Activated naive CD8-positive, alpha-beta T cell treated with anti-CD3 and anti-CD28 coated beads, Interleukin-2, amount 50 U/mL, for 16 hours (primary cell): ENCODE measurements at places on chromosomes 2 and 18.

GRCh38 chr2:220096406-220096805, 469.0 kb downstream of the SLC4A3 start:
- no peak for DNase-seq

DNA sequence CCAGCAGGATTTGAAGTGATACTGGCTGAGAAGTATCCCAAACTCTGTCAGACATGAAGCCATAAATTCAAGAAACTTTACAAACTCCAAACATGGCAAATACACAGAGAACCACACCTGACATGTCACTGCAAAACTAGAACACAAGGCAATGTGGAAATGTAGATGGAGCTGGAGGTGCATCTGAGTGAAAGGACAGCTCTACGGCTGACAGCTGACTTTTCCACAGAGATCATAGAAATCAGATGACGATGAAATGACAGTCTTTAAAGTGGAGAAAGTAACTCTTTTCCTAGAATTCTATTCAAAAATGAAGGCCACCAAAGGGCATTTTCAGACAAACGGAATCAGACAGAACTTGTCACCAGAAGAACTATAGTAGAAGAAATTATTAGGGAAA, 97.5 kb downstream of the LDLRAD4 start:
- no peak for DNase-seq

DNA sequence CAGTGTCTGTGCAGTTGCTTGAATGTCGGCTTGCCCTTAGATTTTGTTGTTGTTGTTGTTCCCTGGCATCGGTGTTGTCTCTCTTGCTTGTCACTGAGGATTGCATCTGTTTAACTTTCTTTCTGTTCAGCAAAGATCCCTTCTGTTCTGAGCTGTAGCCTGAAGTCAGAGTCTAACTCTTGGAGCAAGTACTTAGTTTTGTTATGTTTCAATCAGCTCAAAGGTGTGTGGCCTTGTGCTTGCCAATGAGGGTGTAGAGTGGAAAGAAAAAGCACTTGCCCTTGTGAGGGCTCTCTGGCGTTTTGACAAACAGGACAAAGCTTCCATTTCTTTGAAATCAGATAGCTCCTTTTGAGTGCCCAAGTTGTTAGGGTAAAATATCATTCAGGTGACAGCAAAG, 757.1 kb upstream of the CDH7 start:
- DNase-seq: no peak

DNA sequence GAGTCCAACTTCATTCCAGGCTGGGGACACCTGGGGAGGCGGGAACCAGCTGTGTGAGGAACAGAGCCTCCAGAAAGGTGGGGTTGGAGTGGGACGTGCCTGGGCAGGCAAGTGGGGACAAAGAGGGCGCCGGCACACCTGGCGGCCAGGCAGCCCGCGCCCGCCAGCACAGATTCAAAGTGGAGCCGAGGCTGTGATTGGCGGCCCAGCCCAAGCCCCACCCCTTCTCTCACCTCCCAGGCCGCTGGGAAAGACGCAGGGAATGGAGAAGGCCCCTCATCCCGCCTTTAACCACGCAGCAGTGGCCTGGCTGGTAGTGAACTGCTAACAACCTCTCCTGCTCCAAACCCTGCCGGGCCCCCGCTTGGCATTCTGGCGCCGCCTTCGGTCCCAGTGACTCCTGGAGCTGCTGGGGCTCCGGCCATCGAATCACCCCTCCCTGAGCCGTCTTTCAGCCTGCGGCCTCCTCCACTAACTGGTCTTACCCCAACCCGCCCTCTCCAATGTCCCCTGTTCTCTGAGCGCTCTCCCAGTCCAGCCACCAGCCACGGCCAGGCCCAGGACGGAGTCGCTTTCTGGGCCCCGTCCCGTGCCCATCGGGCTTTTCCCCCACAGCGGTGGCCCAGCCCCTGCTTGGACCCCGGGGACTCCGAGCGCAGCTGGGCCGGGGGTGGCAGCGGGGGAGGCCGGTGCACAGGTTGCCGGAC, 27.9 kb upstream of the PTMA start:
- DNase-seq: no peak

DNA sequence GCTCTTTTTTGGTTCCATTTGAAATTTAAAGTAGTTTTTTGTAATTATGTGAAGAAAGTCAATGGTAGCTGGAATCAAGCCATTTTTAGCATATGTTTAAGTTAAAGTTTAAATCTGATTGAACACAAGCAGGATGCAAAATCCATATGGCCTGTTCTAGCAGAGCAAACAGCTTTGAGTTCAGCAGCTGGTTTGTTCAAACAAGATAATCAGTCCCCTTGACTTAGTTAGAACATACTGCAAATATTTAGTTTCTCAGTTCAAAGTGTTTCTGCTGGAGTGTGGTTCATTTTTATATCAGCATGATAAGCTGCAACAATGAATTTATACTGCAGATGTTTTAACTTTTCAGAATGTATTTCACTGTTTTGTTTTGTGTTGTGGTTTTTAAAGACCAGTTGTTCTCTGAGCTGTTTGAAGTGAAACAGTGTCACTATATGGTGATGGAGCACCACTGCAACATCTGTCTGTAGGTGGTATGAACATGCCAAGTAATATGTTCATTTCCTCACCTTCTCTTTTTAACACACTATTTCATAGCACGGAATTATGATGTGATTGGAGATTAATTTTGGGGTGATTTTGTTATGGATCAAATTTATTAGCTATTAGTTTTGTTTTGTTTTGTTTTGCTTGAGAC, 125.3 kb downstream of the COL4A4 start:
- no peak for DNase-seq

- no peak for DNase-seq
Observed at GRCh38 chr2:191402966-191403565, 157.9 kb downstream of the MYO1B start.

DNA sequence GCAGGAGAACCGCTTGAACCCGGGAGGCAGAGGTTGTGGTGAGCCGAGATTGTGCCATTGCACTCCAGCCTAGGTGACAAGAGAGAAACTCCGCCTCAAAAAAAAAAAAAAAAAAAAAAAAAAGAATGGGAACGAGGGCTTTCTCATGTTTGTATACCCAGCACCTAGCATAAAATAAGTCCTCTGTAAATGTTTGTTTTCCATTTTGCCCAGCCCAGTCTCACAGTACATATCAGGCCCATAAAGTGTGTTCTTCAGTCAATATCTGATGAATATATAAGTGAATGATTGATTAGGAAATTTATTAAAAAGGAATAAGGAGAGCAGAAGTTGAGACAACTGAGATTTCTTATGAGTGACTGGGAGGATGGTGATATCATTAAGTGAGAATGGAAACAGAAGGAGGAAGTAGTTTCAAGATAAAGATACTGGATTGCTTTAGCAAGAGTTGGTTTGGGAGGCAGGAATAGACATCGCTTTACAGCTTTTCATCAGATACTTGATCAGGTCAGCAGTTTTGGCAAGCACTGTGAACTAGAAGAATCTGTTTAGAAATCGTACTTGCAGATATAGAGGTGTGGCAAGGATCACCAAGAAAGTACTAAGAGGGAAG, 327.5 kb downstream of the KIAA1328 start:
- no peak for DNase-seq

GRCh38 chr2:50529600-50530218, 502.2 kb downstream of the NRXN1 start:
- no peak for DNase-seq

GRCh38 chr2:235695602-235695895, 201.7 kb downstream of the AGAP1 start:
- DNase-seq: no peak

- no peak for DNase-seq
Observed at GRCh38 chr18:51089691-51090090, 59.7 kb downstream of the SMAD4 start.

DNA sequence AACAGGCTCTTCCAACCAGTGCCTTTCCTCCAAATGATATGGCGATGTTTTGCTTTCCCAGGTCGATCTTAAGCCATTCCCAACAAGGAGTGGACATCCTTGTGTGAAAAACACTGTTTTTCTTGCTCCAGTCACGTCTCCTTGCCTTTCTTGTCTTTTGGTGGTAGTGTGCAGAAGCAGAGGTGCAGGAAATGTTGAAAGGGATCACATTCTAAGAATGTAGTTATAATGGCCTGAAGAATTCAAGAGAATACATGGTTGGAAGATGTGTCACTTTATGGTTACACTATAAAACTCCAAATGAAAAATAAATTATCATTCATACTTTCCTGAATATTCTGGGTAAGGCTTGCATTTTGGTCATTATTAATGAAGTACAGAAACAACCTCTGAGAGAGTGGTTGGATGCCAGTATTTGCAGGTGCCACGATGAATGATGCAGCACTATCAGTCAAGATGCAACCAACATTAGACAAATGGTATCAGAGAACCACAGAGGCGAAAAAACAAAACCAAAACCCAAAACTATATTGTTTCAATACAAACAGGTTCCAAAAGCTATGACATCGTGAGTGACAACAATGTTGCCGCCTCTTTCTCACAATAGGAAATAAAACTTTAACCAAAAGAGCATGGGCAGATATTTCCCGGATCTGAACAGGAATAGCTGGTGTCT, 27.5 kb upstream of the POLE4 start:
- no peak for DNase-seq

DNA sequence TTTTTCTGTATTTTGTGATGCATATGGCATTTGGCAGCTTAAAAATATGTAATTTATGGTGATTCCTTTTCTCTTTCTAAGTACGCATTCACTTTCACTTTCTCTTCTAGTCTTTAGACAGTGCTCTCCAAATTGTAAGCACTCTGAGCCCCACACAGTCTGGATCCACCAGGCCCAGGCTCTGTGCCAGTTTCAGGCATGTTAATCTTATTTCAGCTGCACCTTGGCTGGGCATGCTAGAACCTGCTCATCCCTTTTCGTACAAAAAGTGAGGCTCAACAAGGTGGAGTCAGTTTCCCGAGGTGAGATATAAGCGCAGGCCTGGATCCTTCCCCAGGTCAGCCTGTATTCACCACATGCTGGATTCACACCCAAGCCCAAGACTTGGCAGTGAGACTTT, 203.9 kb downstream of the MTX2 start:
- DNase-seq: no peak

DNA sequence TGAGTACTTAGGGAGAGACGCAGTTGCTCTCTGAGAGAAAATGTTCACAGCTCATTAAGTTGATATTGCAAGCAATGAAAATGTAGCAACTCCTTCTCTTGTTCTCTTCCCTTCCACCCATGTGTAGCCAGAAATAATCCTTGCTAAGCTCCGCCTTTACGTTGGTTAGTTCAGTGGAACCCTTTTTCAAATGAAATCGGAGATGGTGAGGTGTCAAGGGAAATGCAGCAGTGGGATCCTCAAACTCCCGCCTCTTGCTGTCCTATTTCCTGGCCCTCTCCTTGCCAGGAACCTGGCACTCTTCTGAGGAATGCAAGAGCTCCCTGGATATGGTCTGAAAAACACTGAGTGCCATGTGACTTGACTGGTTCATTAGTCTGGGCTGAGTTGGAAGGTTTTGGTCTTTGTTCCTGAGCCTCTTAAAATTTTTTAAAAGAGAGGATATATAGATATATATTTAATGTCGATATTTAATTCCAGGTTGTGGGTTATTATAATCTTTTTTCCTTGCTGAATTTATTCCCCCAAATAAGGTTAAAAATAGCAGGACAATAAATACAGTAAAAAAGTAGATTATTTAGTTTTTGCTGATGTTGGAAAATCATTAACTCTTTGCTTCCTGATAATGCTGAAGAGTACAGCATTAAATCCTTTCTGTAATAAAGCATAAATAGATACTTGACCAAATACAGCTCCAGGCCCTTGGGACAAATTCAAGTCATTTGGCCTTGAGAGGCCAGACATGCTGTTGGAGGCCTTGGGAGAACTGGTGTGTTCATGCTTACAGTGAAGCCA, 116.2 kb downstream of the EML6 start:
- DNase-seq: no peak

- DNase-seq: no peak
Observed at GRCh38 chr2:63786471-63786870, 55.2 kb upstream of the UGP2 start.

GRCh38 chr2:234565201-234565600, 68.3 kb upstream of the ARL4C start:
- no peak for DNase-seq

DNA sequence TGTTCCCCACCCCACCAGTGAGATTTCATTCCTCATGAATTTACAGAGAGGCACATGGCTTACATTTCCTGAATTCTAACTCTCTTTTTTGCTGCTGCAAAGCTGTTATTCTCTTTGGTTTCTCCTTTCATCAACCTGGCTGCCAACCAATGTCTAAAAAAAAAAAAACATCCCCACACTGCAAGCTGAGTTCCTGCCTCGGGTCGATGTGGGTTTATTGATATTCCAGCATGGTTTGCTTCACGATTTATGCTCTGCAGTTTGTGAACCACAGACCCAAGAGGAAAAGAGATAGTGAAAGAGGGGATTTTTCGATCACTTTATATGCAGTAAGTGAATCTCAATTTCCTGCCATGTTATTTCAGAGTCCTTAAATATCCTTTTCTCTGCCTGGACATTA, 363.6 kb downstream of the LPIN1 start:
- no peak for DNase-seq

- DNase-seq: no peak
Observed at GRCh38 chr2:220227266-220227920, 600.0 kb downstream of the SLC4A3 start.

DNA sequence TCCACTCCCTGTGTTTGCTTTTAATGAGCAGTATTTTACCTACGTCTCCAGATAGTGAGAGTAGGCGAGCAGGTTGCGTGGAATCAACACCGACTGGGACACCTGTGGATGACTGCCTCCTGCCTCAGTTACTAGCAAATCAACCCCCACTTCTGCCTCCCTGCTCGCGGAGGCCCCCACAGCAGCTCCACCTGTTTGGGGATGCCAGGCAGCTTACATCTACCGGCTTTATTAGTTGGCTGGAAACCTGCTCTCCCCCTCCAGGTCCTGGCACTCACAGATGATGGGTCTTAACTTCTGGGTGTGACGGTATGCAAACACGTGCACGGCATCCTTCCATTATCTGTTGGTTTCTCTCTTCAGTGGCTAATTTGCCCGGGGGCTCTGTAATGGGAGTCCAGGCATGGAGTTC, 164.4 kb upstream of the SESTD1 start:
- no peak for DNase-seq

- DNase-seq: no peak
Observed at GRCh38 chr2:118982039-118982438, 40.0 kb downstream of the MARCO start.

- DNase-seq: no peak
Observed at GRCh38 chr2:85770786-85771409, 17.1 kb downstream of the ATOH8 start.

DNA sequence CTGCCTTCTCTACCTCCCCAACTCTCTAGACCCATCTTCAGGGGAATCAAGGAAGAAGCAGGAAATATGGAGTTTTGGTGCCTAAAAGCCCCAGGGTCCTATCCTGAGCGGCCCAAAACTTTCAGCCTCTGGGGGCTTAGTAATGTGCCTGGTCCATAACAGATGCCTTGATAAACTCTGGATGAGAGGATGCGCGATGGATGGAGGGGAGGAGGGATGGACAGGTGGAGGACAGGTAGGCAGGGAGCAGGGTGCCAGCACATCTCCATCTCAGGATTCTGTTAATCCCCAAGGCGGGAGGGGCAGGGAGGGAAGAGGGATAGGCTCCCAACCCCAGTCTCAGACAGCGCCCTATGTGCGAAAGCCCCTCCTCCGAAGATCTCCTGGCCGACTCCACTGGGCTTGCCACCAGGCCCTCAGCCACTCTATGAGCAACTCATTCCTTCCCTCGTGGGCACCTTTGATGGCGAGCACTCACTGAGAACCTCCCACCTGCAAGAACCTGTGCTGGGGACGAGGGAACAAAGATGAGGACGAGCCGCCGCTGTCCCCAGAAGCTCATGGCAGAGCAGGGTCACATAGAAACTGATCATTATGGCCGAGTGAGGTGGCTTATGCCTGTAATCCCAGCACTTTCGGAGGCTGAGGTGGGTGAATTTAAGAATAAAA, 23.1 kb downstream of the HS1BP3 start:
- no peak for DNase-seq
